NCI-H526 (cell line): ENCODE measurements at places on chromosomes 4 and X.

DNA sequence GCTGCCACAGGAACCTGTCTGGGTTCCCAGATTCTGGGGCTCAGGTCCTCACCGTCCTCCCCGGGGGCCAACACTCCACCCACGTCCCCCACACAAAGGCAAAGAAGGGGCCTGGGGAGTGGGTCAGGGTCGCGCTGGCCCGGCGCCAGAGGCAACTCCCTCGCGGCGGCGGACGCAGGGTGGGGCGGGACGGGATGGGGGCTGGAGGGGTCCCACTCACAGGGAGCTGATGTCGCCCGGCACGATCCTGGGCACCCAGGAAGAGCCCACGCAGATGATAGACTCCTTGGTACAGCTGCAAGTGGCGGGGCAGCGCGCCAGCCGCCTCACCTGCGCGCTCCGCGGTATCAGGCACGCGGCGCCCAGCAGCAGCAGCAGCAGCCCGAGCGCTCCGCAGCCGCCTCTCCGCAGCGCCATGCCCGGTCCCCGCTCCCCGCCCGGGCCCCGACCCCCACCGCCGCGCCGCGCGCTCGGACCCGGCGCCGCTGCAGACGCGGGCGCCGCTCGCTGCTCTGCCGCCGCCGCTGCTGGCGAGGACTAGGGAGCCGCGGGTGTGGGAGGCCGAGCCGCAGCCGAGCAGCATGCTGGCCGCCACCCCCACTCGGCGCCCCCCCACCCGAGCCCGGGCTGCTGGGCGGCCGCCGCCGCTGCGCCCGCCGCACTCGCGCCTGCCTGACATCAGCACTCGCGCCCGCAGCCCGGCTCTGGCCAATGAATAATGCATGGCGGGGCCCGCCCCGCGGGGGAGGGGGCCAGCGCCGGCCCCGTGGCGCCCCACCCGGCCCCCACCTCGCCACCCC is at the start of gene LGI2:
LGI2 (minus strand) TSS at position 670 of the 800 bp plus-strand sequence; CDS start at position 417, 253 bp downstream.
- no peak for DNase-seq

- DNase-seq = no peak
Observed at GRCh38 chr4:114136069-114136468, 156.6 kb upstream of the ARSJ start.

- DNase-seq = no peak
Observed at GRCh38 chrX:38881727-38882126, 80.5 kb downstream of the MID1IP1 start.

GRCh38 chrX:19086102-19086772 is 36.0 kb downstream of the ADGRG2 start:
- DNase-seq = no peak

GRCh38 chr4:6445403-6446129 is 26.8 kb downstream of the PPP2R2C start:
- no peak for DNase-seq

DNA sequence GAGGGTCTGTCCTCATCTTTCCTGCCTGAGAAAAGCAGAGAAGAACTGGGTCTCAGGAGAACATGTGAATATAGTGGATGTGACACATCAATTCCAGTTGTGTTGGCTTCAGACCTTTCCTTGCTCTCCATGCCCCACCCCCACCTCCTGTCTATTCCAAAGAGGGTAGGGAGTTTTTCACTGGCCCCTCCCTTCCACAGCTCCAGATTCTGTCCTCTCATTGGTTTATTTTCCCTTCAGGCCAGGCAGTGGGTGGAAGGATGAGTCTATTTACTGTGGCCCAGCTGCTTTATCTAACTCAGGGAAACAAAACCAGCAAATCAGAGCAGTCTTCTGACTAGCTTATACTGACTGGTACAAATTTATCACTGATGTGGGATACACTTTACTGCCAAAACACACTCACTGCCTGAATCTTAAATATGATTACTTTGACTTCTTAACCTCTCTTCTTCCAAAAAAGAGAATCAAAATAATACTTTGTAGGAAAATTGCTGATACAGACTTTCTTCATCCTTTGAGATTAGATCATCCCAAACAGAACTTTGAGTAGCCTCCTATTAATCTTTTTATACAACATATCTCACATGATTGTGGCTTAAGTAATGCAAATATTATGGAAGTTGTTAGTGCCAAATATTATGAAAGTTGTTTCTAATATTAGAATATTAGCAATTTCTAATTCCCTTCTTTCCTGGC is 221.2 kb downstream of the MID1 start:
- no peak for DNase-seq

DNA sequence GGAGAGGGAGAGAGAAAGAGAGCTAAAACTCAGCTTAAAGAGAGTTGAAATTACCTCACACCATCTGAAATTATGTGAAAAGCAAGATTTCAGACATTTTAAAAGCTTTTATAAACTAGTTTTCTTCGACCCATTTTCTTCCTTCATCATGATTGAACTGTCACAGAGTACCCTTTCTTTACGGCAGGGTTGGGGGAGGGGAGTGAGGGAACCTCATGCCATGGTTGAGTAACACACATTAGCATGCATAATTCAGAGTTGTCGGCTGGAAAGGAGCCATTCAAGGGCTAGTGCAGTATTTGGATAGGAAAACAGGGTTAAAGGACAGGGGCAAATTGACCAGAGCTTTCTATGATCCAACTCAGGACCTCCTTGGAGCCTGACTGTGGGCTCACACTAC is 46.2 kb downstream of the PCDH19 start:
- DNase-seq = peak; percentile 77

- DNase-seq = no peak
Observed at GRCh38 chr4:6551660-6552059, 23.3 kb upstream of the MAN2B2 start.

GRCh38 chr4:157700898-157701694 is 471.7 kb downstream of the GASK1B start:
- no peak for DNase-seq

DNA sequence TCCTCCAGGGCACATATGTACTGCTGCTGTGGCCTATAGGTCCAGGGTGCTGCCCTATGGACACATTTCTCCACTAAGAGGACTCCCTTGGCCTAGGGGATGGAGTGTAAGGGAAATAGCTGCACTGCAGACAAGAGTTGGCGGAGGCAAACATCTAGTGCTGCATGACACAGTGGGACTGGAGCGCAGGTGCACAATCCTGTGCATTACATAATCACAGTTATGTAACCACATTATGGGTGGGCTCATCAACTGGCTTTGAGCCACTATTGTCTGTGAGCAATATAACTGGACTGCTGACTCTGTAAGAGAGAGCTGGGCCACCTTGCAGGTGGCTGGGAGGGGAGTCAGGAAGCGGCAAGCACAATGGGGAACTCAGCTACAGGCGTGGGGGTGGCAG is 3.2 kb upstream of the TIGD2 start:
- peak; percentile 1 for DNase-seq

- no peak for DNase-seq
Observed at GRCh38 chr4:129966175-129966574, 870.2 kb downstream of the C4orf33 start.

DNA sequence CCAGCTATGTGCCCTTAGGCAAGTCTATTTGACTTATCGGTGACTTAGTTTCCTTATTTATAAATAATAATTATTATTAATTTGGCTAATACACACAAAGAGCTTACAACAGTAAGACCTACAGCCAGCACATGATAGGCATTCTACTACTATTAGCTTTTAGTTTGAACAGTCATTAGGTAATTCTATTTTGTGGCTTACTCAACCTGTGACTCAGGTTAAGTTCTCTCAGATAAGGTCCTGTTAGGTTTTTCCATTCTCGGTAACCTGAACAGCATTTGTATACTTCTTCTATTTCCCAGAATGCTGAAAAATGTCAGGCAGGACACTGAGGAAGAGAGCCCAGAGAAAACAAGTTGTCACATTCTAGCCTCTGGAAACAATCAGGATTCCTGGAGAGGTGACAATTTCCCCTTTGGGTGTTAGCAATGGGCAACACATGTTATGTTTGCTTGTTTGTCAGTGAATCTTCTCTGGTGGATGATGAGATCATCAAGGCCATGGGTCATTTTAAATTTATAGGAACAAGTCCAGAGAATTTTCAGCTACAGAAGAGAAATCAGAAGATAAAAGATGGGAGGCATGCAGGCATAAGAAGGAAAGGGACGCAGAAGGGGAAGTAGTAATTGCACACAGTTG is 2144.7 kb downstream of the PCDH7 start:
- no peak for DNase-seq

- DNase-seq = no peak
Observed at GRCh38 chr4:166324321-166324720, 451.3 kb downstream of the TLL1 start.

DNA sequence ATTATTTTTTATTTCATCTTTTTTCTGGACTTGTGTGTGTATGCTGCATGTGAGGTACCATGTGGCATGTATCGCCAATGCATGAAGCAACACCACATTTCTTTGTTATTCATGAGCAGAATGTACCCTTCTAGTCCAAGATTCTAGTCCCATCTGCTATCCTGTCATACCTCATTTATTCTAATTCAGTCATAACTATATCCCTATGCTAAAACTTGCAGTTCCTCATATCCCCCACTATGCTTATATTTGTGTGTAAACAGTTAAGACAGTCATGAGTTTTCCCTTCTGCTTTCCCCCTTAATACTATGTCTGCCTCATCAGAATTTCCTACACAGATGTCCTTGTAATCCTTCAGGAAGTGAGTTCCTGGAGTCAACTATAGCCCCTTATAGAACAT is 19.7 kb downstream of the OCRL start:
- no peak for DNase-seq

GRCh38 chr4:89949782-89950387 is 55.2 kb downstream of the MMRN1 start:
- DNase-seq = peak; percentile 6

DNA sequence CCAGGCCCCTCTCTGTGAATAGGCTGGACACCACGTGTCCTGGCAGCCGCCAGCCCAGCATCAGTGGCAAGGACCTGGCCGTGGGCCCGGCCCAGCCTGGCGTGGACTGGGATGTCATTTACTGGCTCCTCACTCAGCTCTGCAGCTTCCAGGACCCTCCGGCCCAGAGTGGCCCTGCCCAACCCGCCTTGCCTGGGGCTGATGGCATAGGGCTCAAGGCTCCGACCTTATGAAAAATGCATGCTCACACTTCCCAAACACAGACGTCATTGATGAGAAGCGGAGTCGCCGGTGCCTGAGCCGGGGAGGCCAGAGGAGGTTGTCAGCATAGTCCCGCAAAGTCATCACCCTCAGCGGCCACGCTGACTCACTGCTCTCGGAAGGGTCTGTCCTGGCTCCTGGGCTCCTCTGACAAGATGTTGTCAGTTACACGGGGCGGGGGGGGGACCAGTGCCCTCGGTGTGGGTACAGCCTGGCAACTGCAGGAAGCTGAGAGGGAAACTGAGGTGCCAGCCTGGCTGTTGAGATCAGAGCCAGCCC is 14.3 kb downstream of the CFAP99 start:
- no peak for DNase-seq

- no peak for DNase-seq
Observed at GRCh38 chr4:56757261-56757746, 64.2 kb downstream of the SPINK2 start.
